Activated T-helper 2 cell treated with anti-CD3 and anti-CD28 coated beads, Interferon-gamma antibody, Interleukin-2, Interleukin-4, amounts not matched to agents 10 μg/mL and 5 μg/mL and 100 μg/mL, durations not matched to agents 14 hours and 24 hours and 36 hours (primary cell): ENCODE measurements at places on chromosomes 4 and X. TPM values are rescaled to one million over a fixed set of nuclear protein-coding genes. Genes with fewer than 3 reads are reported as not detected.

LIMCH1 gene
- total RNA-seq = not detected in 2 replicates

GRIA2 gene
- not detected in 2 replicates for total RNA-seq

LONRF3 gene
- total RNA-seq = 0.46 and 0.62 TPM in 2 replicates

CT83 gene
- not detected in 2 replicates for total RNA-seq

GLOD5 gene
- not detected in 2 replicates for total RNA-seq

NAP1L3 gene
- total RNA-seq = 0.69 and 0.78 TPM in 2 replicates

FGF16 gene
- not detected in 2 replicates for total RNA-seq

CXorf65 gene
- total RNA-seq = 22.7 and 26.3 TPM in 2 replicates

CCDC149 gene
- total RNA-seq = not detected in 2 replicates

ASMTL gene
- 41.8 and 42.6 TPM in 2 replicates for total RNA-seq

GPR82 gene
- total RNA-seq = 0.14 TPM in 1 of 2 replicates, not detected in the other

BMPR1B gene
- not detected in 2 replicates for total RNA-seq

SLC38A5 gene
- 146 and 147 TPM in 2 replicates for total RNA-seq

BEX4 gene
- 7.8 and 9.4 TPM in 2 replicates for total RNA-seq

ZNF518B gene
- total RNA-seq = 22.9 and 24.9 TPM in 2 replicates

TCP11X2 gene
- total RNA-seq = not detected in 2 replicates

HAND2 gene
- not detected in 2 replicates for total RNA-seq

PGAM4 gene
- total RNA-seq = 0.48 and 0.66 TPM in 2 replicates

RPS6KA6 gene
- total RNA-seq = 0.14 and 0.27 TPM in 2 replicates

TENM3 gene
- total RNA-seq = 0.05 and 0.09 TPM in 2 replicates

TRIM60 gene
- not detected in 2 replicates for total RNA-seq

TLL1 gene
- not detected in 2 replicates for total RNA-seq

BTK gene
- 0.11 and 0.25 TPM in 2 replicates for total RNA-seq

TLR8 gene
- not detected in 2 replicates for total RNA-seq

DCAF12L1 gene
- total RNA-seq = not detected in 2 replicates

CCNA2 gene
- 74.7 and 75.1 TPM in 2 replicates for total RNA-seq
